ENCODE measurements at places on chromosomes 1 and 21.

DNA sequence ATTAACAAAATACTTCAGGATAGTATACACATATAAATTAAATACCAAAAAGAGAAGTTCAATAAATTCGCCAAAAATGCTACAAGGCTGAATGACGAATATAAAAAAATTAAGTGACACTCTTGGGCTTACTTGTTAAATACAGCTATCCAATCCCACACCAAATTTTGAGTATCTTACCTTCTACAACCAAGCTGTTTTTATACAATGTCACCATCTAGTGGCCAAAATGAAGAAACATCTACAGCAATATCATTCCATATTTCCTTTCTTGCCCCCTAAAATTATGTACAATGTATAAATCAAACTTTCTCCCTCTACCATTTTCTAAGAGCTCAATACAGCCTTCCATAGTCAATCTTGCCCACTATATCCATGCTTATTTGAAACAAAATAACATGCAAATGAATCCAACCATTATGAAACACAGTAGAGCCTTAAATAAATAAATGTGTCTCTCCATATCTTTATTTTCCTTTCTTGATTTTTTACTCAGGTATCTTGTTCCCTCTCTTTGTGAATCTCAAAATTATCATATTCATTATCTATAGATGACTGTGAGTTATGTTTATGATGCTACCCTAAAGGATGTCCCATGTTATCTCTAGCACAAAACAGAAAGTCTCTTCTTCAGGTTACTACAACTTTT lies 86.3 kb downstream of the ACBD6 start:
- no peak for DNase-seq

DNA sequence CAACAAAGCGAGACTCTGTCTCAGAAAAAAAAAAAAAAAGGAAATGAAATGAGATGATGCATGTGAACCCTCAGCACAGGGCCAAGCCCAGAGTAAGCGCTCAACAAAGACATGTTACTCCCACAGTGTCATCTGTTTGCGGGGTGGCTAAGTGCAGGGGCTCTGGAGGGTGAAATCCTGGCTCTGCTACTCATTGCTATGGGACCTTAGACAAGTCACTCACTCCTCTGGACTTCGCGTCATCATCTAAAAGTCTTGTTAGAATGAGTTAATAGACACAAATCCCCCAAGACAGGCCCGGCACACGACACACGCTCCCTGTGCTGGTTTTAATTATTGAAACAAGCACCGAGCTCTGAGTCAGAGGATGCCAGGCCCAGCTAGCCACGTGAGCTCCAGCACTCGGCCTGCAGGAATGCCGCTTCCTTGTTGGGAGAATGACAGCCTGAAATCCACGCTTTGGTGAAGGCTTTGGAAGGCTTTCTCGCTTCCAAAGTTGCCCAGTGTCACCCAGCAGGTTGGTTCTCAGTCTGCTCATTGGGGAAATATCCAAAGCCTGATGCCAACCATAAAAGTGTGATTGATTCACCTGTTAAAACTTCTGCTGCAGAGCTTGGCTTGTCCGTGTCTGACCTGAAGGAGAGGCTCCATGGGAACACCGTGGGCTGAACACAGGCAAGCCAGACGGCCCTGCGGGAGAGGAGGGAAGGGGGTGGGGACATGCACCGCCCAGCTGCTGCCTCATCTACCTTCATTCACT lies 36.7 kb upstream of the TARDBP start:
- DNase-seq, result no peak

- no peak for DNase-seq
Measured at GRCh38 chr1:110150330-110151174, at the start of gene SLC6A17. Gene SLC6A17 (plus strand): TSS chr1:110150494. CDS start chr1:110166930, 16,436 bp downstream.

DNA sequence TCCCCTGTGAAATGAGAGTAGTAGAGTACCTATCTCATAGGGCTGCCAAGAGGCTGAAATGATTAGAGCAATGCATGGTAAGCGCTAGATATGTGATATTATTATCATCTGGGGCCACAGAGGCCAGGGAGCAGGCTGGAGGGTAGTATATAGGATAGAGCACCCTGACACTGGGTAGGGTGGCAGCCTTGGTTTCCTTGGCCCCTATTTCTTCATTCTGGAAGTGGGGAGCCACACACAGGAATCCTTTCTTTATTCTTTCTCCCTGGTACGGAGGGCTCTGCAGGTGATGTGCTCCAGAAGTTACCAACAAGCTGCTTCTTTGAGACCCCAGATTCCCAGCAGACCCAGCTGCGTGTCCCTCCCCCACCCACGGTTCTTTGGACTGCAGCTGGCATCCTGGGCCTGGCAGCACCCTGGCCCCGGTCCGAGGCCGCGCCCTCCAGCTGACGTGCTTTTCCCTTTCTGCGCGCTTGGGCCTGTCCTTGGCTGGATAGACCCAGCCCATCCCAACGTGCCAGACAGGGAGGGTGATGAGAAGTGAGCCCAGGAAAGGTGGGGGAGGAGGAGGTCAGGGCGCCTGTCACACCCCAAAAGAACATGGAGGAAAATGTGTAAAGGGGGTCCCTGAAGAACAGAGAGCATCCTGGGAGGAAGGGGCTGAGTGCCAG lies 18.2 kb downstream of the INAVA start:
- DNase-seq, result no peak

GRCh38 chr1:117646007-117646811 lies 40.4 kb downstream of the TENT5C start:
- DNase-seq, result no peak

DNA sequence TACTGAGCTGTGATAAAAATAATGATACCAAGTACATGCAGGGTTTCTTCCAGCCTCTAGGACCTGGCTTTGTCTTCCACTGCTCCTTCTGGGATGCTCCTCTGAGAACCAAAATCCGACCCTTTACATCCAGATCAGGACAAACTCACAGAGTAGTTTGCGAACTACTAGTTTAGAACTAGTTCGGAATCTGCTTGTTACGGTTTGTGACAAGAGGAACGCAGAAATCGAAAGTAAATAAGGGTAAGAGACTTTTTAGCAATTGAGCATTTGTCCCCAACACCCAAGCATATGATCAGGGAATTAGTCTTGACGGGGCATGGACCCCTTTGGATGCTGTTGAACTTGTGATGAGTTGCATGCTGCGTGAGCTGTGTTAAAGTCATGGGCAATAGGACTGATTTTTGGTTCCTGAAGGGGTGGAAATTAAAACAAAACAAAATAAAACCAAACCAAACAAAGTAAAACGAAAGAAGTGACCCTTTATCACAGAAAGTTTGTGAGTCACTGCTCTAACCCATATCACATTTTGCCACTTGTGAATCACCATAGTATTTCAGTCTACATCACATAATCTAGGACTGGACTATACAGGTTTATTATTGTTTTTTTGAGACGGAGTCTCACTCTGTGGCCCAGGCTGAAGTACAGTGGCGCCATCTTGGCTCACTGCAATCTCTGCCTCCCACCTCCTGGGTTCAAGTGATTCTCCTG lies 35.7 kb upstream of the ERRFI1 start:
- no peak for DNase-seq

DNA sequence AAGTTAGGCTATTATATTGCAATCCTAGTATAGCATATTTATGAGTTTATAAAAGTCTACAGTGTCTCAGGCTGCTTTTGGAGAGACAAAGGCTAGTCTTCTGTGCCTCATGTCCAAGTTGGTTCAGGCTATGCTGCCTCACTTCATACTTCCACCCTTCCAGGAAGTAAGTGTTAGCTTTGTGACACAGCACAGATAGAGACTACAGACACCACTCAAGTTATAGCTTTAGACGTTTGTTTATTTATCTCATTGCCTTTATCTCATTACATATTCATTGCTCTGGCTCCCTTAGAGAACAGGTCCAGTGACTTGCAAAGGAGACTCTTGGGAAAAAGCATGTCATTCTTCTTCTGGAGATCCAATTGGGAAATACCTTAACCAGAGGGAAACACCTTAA lies 22.6 kb upstream of the GBP4 start:
- DNase-seq, result no peak

DNA sequence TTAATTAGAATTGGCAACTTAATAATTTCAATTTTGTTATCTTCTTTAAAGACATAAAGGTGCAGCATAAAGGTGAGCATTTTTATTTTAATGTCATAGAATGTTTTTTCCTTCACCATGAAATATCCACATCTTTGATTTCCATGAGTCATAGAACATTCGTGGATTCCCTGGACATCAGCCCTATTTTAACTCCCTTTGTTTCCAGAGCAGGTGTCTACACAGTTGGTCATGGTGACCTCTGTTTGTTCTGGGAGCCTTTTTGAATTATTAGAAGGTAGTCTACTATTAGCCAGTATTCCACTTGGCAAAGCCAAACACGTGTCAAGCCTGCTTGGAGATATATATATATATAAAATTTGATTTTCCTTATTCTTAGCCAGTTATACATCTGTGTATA lies 572.9 kb downstream of the LTN1 start:
- no peak for DNase-seq

GRCh38 chr1:230105754-230106625 lies 39.0 kb downstream of the GALNT2 start:
- no peak for DNase-seq

GRCh38 chr1:199102239-199102638 lies 463.4 kb downstream of the PTPRC start:
- no peak for DNase-seq

- no peak for DNase-seq
Measured at GRCh38 chr1:64664299-64664698, 80.6 kb upstream of the RAVER2 start.

- DNase-seq, result peak; percentile 16
Measured at GRCh38 chr1:17502326-17502778, 37.1 kb upstream of the ARHGEF10L start.

DNA sequence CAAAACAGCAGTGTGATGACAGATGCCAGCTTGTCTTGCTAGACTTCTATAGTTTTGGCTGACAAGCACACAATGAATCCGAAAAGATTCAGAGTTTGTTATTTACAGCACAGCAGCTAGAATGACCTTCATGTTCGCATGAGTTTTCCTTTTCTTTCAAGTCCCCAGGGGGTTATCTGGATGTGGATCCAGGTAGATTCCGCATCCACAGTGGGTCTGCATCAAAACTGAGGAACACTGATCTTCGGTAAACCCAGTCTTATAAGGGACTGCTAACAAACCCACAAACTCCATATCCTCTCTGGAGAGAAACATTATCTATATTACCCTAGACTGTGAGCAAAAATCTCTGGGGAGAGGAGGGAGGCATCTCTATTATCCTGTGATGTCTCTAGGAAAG lies 69.0 kb upstream of the DEPDC1 start:
- no peak for DNase-seq

DNA sequence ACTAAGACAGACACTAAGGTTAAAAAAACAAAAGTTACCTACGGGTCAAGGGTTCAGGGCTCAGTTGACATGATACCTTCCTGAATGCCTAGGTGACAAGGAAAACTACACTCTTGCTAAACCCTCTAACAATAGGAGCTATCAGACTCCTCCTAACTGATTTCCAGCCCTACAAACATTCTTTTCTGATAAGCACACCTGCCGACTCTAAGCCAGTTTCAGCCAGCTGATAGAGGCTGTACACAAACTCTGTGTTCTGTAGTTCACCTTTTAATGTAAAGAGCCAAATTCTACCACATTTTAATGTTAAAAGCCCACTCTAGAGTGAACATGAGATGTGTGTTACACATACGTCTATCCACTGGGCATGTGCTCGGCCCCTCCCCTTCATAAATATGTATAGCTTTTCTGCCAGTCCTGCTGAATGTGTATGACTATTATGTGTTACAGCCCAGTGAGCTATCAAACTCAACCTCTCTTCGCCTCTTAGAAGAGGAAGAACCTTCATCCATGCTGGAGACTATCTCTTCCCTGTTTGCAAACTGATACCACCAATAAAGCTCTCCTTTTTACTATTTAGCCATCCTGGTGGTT lies 40.0 kb upstream of the FAM163A start:
- DNase-seq, result no peak

DNA sequence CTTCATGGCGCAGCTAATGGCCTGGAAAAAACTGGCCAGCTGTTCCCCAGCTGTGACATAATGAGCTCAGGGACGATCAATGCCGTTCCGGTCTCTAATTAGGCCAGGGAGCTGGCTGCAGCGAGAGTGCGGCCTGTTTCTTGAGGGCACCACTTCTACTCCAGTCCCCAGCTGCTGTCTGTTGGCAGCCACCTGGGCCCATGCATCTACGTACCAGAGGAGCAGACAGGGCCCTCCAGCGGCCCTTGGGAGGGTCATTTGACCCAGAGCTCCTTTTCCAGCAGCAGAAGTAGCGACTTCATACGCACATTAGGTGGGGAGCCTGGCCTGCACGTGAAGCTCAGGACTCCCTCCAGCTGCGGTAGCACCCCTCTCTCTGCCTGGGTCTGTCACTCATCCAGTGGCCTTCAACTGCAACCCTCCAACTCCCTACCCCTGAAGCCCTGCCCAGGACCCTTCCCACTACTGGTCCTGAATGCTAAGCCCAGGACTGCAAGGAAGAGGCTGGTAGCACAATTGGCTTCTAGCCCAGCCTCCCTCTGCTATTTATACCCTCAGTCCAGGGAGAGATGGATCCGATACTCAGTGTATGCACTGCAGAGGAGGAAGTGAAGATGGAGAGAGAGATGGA lies 9.1 kb upstream of the GPR61 start:
- DNase-seq, result no peak

- DNase-seq, result no peak
Measured at GRCh38 chr1:101918277-101918676, 78.4 kb downstream of the OLFM3 start.

DNA sequence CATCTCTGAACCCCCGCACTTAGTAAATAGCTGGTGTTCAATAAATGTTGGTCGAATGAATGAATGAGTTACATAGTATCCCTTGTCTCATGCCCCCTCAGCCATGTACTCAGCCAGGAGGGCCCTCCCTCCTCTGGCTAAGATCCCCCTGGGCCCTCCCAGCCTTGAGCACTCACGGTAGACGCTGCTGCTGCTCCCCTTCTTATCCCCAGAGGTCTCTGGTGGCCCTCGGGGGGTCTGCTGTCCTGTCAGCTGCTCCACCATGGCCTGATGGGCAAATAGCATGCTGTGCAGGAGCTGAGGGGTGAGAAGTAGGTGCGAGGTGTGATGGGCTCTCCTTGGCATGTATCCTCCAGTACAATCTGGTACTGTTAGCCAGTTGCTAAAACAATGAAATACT lies 1.9 kb downstream of the ETV3L start:
- DNase-seq, result no peak

- no peak for DNase-seq
Measured at GRCh38 chr1:61098906-61099437, 16.6 kb downstream of the NFIA start.

GRCh38 chr1:32426489-32427255 lies 32.4 kb upstream of the BSDC1 start:
- no peak for DNase-seq

GRCh38 chr1:166040202-166040997 lies 126.4 kb downstream of the FAM78B start:
- no peak for DNase-seq

DNA sequence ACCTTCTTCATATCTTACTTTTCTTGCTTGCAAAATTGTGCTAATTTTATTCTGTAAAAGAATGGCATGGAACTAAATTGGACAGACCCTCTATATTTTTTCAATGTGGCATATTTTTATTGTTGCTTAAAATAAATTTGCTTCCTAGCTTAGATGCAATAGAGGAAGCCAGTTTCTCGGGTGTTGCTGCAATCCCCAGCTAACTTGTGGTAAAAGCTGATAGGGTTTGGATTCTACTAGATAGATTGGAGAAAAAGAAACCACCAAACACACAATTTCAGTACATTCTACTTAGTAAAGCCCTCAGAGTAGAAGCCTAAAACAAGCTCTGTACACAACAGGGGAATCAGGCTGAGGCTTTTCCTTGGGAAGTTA lies 49.5 kb upstream of the GCLM start:
- DNase-seq, result no peak

GRCh38 chr1:223245983-223246382 lies 102.9 kb upstream of the TLR5 start:
- no peak for DNase-seq

- DNase-seq, result no peak
Measured at GRCh38 chr1:209774592-209774991, 9.8 kb downstream of the C1orf74 start.

- no peak for DNase-seq
Measured at GRCh38 chr1:33996281-33996680, 132.4 kb downstream of the HMGB4 start.

Measured in activated CD4-positive, alpha-beta T cell treated with anti-CD3 and anti-CD28 coated beads, Interleukin-2, amount 50 U/mL, for 4 hours (primary cell).